Stimulated activated CD4-positive, alpha-beta T cell treated with anti-CD3 and anti-CD28 coated beads, Interleukin-12 subunit alpha, Interleukin-12 subunit beta, amount 100 ng/mL, for 4 hours (primary cell): ENCODE measurements at places on chromosomes 4 and X.

GRCh38 chrX:70720721-70721120 lies 187.8 kb downstream of the TEX11 start:
- DNase-seq: no peak

DNA sequence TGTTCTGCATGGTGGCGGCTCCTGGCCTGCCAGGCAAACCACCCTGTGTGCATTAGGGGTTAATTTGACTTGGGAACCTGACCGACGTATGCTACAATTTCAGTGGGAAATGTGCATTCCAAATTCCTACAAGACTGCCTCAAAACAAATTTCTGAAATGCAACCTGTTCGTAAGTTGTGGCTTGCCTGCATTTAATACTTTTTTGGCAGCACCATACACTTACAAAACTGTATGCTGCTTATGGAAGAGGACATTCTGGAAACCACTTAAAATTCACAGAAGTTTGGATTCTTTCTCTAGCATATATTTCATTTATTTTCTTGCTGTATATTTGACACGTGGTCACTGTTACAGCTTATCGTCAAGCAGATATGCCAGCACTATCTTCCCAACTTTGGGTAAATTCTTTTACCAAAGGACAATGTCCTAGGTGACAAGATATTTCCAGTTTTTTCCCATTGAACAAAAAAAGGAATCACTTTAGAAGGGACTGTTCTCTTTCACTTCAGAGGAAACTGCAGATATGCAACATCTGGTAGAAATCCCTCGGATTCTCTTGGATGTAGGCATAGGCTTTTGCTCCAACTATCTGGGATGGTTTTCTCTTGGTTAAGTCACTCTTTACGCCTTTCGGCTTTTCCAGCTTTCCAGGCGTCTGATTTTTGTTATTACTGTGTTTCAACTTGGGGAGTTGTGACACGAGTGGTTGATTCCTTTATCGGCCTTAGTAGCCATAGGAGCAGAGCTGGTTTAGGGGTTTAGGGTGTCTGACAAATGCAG lies 9.7 kb upstream of the TENM3 start:
- DNase-seq: no peak

DNA sequence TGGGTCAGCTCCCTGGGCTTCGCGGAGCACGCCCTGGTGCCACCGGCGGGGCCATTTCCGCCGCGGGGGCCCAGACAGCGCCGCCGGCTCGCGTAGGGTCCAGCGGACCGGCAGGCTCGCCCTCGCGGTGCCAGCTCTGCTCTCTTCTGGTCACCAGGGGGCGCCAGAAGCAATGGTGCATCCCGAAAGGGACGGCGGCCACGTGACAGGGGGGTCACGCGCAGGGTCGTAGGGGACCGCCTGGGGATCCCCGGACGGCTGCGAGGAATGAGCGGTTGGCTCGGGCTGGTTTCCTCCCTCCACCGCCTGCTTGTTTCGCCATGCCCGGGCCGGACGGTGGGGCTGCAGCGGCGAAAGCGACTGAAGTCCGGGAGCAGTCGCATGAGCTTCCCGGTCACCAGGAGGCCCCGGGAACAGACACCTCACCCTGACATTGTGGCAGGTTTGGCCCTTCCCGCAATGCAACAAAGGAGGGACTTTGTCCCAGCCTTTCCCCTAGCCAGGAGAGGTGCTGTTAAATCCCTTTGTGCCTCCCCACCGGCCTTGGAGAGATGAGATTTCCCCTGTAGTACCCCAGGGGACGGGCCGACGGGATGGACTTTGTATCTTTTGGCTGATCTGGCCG lies 15.8 kb downstream of the ZCCHC12 start:
- peak; percentile 65 for DNase-seq

DNA sequence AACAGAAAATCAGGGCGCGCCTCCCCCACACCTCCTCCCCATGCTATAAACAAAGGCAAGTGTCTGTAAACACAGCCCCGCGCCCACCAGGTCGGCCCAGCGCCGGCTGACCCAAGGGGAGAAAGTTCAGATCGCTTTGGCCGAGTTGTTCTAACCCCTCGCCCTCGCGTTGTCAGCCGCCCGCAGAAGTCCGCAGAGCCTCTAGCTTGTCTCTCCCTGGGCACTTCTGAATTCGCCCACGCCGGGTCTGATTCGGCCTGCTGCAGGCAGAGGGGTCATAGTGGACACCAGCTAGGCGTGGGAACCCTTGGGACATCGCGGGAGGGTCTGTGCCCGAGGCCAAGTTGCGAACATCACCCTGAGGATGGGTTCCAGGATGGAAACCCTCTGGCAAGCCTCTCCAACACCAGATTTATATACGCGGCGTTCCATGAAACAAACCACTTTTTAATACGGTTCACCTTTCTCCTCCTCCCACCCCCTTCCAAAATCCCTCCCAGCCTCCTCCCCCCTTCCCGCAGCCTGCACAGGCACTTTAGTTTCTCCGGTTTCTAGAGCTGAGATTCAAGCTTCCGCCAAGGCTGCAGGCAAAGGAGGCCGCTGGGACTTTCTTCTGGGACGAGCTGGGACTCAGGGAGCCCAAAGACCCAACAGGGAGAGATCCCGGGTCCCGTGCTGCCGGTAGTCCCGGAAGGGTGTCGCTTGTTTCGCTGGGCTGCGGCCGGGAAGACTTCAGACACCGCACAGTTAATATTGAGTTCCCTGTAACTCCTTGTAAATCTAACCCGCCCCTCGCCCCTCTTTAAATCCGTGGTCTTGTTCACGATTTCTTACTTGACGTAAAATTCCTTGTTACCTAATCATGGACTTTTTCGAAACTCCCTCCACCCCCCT lies 4.7 kb downstream of the HAND2 start:
- no peak for DNase-seq

- DNase-seq: no peak
Observed at GRCh38 chr4:151304226-151304625, 21.2 kb downstream of the SH3D19 start.

DNA sequence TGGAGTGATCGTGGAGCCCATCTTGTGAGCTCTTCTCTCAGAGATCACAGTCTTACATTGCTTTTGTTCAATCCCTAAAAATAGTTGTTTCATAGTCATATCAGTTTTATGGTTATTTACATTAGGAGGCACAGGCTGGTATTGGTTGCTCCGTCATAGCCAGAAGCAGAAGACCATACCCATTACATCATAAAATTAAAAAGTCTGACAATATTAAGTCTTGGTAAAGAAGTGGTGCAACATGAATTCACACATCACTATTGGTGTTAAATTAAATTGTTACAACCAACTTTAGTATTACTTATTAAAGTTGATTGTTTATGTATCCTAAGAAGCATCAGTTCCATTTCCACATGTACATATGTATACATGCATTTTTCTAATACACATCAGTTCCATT lies 84.6 kb downstream of the LARP1B start:
- DNase-seq: no peak

- no peak for DNase-seq
Observed at GRCh38 chrX:38919202-38919601, 117.9 kb downstream of the MID1IP1 start.

GRCh38 chrX:5857232-5857631 lies 371.4 kb downstream of the NLGN4X start:
- DNase-seq: no peak

DNA sequence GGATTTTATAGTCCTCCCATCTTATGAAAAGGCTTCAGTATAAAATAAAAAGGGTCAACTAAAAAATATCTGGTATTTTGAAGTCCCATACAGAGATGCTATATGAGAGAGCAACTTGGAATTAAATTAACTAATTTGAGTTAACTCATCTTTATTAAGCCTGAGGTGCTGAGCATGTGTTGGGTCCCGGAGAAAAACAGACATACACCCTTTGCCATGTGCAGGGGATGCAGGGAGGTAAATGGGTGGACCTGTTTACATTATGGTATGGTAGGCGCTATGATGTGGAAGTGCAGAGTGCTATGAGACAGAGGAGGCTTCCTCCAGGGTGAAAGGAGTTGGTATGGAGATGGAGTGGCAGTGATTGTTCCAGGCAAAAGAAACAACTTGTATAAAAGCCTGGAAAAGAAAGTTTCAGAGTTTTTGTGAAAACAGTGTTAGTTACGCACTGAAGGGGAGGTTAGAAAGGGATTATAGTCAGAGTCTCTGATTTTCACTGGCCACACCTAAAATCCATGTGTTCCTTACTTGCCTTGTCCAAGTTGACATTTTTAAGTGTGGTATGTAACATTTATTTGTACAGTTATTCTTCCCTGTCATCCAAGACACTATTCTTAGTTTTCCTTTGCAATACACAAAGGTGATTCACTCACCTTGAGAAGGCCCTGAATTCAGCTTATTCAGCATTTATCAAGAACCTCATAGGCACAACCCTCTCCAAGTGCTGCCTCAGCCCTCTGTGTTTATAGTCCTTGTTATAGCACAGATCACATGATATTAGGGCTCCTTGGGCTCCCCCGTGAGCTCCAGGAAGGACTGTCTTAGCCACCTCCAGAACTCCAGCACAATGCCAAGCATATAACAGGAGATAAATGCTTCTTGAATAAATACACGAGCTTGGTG lies 152.0 kb downstream of the RASL11B start:
- no peak for DNase-seq

- no peak for DNase-seq
Observed at GRCh38 chr4:30901461-30902451, 181.6 kb downstream of the PCDH7 start.

GRCh38 chrX:147838465-147839131 lies 73.1 kb upstream of the FMR1 start:
- DNase-seq: no peak

DNA sequence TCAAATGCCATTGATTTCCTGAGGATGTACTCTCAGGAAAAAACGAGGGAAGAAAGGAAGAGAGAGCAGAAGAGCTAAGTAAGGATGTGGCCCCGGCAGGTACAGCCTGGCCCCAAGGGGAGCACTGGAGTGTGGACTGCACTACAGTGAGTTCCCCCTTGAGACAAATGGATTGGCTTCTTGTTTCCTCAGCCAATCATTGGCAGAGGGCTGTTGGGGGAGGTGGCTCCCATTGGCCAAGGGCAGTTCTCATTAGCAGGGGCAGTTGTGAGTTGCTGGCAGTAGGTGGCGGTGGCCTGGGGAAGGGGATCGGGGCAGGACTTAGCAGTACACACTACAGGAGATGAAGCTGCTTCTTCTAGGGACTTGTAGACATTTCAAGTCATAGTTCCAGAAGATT lies 24.1 kb upstream of the OCIAD2 start:
- no peak for DNase-seq

GRCh38 chrX:138709886-138710791 lies 1.4 kb downstream of the FGF13 start:
- no peak for DNase-seq

DNA sequence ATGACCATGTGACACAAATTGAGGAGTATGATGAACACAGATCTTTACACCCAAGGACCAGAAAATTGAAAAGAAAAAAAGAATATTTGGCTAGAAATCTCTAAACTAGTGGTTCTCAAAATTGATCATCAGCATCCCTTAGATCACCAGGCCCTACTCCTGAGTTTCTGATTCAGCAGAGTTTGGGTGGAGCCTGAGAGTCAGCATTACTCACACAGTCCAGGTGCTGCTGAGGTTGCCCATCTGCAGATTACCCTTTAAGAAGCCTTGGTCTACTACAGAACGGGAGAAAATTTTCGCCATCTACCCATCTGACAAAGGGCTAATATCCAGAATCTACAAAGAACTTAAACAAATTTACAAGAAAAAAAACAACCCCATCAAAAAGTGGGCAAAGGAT lies 182.8 kb downstream of the MOSPD2 start:
- DNase-seq: no peak

- no peak for DNase-seq
Observed at GRCh38 chrX:38312436-38312835, 14.9 kb downstream of the RPGR start.

DNA sequence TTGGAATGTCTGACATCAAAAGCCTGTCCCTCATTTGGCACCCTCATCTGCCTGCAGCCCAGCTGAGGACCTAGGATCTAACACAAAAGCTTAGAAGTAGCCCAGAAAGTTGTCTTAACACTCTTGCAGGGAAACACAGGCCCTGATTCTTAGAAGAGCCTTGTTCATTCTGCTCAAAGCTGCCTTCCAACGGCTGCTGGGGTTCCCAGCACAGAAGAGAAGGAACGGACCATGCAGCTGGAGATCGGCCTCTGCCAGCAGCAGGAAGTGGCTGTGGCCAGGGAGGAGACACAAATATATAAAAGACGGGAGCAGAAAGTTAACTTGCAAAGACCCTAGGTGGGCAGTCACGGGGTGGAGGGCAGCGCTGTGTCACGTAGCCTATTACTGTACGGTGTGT lies 20.4 kb downstream of the PRPS2 start:
- no peak for DNase-seq

DNA sequence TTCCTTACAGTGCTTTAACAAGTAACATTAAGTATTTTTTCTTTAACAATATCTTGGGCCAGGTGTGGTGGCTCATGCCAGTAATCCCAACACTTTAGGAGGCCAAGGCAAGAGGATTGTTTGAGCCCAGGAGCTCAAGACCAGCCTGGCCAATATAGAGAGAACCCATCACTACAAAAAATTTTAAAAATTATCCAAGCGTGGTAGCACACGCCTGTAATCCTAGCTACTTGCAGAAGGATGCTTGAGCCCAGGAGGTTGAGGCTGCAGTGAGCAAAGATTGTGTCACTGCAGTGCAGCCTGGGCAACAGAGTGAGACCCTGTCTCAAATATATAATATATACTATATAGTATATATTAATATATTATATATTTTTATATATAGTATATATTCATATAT lies 162.2 kb downstream of the ZNF674 start:
- no peak for DNase-seq

DNA sequence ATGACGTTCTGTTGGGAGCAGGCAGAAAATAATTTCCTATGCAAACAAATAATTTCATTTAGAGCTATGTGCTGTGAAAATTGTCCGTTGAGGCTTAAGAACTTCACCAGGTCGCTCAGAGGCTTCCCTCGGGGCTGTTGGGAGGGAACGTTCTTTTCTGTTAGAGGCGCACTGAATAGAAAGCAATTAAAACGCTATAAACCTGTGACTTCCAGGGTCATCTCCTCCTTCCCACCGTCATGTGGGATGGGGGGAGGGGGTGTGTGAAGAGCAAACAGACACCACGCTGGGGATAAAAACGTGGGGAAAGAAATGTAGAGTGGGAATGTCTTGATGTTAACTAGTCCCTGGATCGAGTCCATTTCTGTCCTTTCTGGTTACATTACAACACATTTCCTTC lies 35.2 kb upstream of the ZNF518B start:
- no peak for DNase-seq

GRCh38 chr4:146334862-146335449 lies 120.6 kb downstream of the REELD1 start:
- DNase-seq: no peak

- peak; percentile 1 for DNase-seq
Observed at GRCh38 chrX:66638591-66639500, at the start of gene EDA2R. Gene EDA2R, minus strand, starts transcription at chrX:66639078. Its CDS starts 23,058 bp downstream, at chrX:66616020.
